CD8-positive, alpha-beta T cell (primary cell): ENCODE measurements at places on chromosomes 12 and 14.
A peak's percentile ranks its signal among the peaks of the same experiment; 100 is the strongest.

- DNase-seq = no peak
These were observed 271.8 kb downstream of the AEBP2 start for GRCh38 chr12:19710811-19711793.

- DNase-seq = no peak
These were observed 30.7 kb downstream of the LRIG3 start for GRCh38 chr12:58889557-58889956.

DNA sequence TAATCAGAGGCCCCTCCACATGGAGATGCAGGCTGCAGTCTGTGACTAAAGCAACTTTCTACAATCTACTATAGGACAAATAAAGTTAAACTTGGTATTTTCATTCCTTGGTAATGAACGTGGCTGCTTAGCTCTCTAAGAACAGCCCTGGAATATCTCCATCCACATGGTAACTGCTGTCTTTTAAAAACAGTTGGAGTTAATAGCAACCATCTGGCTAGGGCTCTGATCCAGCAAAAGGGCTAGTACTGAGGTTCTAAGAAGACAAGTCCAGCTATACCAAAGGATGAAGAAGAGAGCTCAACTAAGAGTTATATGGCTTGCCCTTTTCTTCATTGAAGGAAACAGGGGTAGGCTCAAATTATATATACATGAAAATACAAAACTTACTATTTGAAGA, 920.1 kb downstream of the FLRT2 start:
- no peak for DNase-seq

- DNase-seq = no peak
These were observed 89.0 kb upstream of the PPM1H start for GRCh38 chr12:63023926-63024325.

GRCh38 chr12:71183018-71183417, 25.2 kb upstream of the TSPAN8 start:
- no peak for DNase-seq

DNA sequence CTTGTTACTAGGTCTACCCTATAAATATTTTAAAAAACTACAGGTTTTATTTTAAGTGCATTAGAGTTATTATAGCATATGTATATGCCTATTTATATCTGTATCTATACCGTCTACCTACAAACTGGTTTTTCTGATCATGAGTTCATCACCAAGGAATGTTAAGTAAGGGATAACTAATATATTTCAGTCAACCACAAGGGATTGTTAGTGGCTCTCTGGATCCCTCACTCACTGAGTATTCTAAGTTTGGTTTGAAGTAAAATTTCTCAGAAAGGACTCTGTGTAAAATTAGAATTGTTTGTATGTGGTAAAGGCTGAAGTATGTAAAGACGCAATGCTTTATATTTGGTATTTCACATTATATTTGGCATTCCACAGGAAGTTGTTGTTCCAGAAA, 4.8 kb downstream of the EPYC start:
- DNase-seq = no peak

DNA sequence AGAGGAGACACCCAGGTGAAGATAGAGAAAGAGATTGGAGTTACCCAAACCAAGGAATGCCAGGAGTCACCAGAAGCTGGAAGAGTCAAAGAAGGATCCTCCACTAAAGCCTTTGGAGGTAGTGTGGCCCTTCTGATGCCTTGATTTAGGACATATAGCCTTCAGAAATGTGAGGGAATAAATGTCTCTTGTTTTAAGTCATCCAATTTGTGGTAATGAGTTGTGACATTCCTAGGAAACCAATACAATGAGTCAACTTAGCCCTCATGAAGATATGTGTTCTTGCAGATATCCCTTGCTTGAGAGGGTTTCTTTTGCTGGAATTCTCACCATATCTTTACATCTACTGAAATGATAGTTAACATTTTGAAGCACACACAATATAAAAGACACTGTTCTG, 58.8 kb downstream of the CCER1 start:
- no peak for DNase-seq

GRCh38 chr12:107736914-107737313, 24.0 kb downstream of the PRDM4 start:
- peak; percentile 15 for DNase-seq

- no peak for DNase-seq
These were observed 14.7 kb downstream of the ZNF641 start for GRCh38 chr12:48336061-48336460.

- peak; percentile 39 for DNase-seq
These were observed 71.1 kb downstream of the RASSF3 start for GRCh38 chr12:64681200-64682052.

GRCh38 chr12:98425859-98426258, 89.5 kb upstream of the TMPO start:
- no peak for DNase-seq

DNA sequence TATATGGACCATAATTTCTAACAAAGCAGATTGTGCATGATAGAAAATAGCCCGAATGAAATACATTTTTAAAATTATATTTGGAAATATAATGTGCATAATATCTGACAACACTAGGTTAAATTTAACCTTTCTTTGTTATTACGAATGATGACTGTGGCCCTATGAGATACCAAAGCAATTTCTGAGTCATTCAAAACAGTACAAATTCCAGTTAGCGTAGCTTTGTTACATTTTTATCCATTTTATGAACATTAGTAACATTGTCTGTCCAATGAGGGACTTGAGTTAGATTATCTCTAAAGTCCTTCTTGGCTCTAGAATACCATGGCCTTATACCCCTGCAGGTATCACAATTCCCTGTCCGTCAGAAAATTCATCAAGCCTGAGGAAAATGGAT, 39.0 kb upstream of the REP15 start:
- DNase-seq = no peak

GRCh38 chr12:49888461-49889151, 15.1 kb downstream of the FAIM2 start:
- DNase-seq = no peak
